ENCODE measurements at places on chromosomes 11 and 22.

DNA sequence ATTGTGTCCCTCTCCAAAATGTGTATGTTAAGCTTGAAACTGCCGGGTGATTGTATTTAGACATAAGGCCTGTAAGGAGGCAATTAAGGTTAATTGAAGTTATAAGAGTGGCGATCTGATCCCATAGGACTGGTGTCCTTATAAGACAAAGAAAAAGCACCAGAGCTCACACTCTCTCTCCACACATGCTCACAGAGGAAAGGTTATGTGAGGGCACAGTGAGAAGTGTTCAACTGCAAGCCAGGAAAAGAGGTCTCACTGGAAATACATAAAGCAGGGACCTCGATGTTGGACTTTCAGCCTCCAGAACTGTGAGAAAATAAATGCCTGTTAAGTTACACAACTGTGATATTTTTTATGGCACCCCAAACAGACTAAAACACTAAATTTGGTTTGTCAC lies 1233.8 kb upstream of the CNTN5 start:
- no peak for DNase-seq

DNA sequence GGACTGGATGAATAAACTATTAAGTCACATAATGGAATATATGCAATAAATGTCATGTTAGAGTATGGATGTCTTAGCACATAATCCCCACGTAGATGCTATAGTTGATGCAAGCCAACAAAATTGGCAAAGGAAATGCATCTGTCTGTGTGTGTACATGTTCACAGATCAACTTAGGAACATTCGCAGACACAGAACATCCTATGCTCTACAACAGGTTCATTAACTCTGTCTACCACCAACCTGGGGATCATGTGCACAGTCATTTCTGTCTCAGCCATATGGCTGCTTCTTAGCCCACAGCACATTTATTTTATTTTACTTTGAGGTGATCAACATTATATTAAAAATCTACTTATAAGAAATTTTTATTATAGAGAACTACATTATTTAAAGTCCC lies 4.9 kb downstream of the MSANTD4 start:
- DNase-seq, result no peak

DNA sequence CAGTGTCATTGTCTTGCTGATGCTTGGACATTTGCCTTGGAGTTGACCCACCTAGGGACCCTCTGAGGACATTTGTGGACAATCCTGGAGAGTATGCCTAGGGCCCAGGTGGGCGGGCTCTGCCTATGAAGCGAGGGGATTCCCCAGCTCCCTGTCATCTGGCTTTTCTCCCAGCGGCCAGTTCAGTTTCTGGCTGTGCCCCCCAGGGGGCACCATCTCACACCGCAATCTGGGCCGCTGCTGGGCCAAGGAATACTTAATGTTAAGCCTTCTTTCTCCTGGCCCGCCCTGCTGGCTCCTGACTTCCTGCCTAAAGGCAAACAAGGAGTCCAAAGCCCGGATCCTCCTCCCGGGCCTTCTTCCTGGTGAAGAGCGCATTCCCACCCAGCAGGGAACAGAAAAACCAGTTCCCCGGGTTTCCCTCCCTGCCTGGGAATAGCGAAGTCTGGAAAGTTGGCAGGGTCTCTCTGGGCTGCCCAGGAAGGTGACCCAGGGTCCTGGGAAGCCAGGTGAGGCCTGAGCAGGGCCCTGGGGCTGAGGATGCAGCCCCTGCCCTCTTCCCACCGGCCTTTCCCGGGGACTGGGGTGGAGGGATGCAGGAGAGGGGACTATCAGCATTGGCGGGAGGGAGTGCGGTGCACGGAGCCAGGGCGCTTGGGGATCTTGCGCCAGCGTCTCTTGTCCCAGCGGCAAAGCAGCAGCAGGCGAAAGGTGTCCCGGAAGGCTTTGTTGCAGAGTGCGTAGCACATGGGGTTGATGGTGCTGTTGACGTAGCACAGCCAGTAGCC lies 11.9 kb downstream of the CHRM1 start:
- peak; percentile 56 for DNase-seq

DNA sequence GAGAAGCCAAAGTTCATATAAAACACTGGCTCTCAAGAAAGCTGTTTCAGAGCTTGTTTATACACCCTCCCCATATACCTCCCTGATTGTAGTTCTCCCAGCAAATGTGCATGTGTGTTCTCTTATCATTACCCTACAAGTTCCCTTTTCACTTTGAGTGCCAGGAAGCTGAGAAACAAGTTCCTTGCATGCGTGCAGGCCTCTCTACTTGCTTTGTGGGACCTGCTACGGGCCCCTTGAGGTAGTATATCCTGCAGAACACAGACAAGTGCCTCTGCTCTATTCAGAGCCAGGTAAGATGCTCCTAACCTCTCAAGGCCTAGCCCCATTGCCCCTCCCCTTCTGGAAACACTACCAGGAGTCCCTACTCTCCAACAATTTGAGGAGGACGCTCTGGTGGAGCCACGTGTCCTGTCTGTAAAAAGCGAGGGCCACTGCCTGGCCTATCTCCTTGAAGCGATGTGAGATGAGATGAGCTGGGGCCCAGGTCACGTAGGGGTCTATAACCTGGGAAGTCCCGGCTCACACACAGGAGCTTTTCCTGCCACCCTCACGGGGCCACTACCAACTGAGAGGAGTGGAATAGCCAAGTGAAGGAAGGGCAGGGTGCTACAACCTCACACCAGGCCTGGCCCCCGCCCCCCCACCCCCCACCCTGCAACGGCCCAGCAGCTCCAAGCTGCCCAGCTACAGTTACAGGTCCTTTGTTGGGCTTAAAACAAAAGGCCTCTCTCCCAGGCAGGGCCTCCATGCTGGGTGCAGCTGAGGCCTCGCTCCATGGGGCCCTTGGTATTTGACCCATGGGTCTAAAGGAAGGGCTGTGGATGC lies 2.6 kb upstream of the ATP5MGL start:
- DNase-seq, result no peak

DNA sequence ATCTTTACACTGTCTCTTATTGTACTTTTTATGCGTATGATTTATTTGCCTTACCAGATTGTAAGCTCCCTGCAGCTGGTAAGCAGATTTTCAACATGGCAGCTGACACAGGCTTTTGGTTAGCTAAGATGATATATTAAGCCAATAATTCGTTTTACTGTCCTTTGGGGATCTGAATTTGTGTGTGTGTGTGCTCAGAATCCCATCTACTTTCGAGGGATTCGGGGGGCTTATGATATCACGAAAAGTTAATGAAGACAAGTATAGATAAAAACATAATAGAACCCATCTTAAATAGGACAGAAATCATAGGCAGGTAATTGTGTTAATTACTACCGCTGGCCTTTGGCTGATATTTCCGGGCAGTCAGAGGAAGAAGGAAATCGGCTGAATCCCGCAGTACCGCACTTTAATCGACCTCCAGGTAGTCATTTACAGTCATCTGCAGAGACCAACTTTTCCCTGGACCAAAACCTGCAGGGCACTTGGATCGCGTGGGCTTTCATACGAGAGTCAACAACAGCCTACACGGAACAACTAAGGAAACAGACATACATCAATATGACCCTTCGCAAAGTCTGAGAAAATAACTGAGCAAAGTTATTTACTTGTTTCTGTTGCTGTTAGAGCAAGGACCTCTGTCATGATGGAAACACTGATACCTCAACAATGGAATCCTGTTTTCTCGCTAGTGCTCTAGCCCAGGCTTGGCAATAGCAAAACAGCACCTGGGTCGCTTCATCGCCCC lies 802 bp downstream of the KBTBD3 start:
- DNase-seq, result peak; percentile 10

- DNase-seq, result no peak
Observed at GRCh38 chr11:107172996-107173395, 154.7 kb upstream of the GUCY1A2 start.

- DNase-seq, result no peak
Observed at GRCh38 chr22:24867323-24868022, 61.5 kb downstream of the SGSM1 start.

DNA sequence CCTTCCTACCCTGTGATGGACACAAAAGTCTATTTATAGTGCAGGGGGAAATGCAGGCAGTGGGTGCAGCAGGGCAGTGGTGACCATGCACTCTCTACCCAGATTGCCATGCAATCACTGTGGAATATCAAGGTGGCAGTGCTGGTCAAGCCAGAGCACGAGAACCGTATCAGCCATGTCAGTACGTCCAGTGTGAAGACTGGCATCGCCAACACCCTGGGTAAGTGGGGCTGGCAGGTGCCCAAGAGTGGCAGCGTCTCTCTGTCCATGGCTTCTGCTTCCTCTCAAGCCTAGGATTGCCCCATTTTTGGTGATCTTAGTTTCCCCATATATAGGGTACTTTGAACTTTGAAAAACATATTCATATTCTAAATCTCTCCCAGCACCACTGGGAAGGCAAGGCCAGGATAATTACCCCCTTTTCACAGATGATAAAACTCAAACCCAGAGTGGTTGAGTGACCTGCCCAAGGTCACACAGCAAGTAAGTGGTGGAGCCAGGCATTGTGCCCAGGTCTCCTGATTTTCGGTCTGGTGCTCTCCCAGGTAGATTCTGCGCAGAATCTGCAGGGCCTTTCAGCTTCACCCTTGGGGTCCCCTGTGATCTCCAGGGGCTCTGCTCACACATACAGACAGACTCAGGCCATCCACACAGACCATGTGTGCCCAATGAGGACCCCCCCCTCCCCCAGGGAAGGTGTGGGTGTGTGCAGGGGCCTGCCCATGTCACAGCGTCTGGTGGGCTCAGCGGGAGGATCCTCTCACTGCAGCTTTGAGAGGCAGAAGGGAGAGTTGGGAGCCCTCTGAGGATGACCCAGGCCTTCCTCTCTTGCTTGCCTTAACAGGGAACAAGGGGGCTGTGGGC lies 7.1 kb downstream of the INPPL1 start:
- no peak for DNase-seq

DNA sequence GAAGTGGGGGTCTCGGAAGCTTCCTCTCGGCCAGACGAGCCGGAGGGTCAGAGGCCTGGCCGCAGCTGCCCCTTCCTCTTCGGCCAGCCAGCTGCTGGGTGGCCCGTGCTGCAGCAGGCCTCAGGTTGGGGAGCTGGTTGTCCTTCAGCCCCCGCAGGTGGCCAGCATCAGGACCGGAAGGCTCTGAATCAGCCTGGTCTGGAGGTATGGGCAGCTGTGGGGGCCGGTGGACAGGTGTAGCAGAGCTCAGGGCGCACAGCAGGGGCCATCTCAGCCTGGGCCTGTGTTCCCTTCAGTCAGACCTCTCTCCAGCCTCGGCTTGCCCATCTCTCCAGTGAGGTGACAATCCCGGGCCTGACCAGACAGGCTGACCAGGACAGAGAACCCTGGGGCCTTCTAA lies 13.9 kb upstream of the TBX1 start:
- no peak for DNase-seq

GRCh38 chr11:453564-453963 lies 3.5 kb downstream of the PTDSS2 start:
- no peak for DNase-seq

DNA sequence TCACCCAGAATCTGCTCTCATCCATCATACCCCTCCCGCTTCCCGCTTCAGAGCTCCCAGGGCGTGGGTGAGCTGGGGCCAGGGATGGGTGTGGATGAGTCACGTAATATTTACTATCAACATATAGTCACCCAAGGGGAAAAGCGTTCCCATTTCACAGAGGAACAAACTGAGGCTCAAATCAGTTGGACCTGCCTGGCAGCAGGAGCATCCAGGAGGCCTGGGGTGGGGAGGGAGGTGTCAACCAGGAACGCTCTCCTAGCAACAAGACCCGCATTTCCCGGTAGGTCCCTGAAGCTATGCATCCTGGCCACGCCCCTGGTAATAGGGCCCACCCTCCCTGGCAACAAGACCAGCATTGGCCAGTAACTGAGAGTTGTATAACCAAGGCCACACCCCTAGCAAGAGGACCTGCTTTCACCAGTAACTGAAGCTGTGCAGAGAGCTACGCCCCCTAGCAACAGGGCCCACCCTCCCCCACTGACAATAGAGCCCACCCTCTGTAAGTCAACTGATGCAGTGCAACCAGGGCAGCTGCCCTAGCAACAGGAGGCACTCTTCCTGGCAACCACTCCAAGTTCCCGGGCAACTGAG lies 32.7 kb upstream of the TXNRD2 start:
- peak; percentile 25 for DNase-seq

GRCh38 chr11:117410861-117411710 lies 83.4 kb downstream of the CEP164 start:
- DNase-seq, result no peak

GRCh38 chr22:20230777-20231420 lies 37.2 kb downstream of the RTN4R start:
- no peak for DNase-seq

- no peak for DNase-seq
Observed at GRCh38 chr11:29310725-29311342, 706.0 kb downstream of the KCNA4 start.

DNA sequence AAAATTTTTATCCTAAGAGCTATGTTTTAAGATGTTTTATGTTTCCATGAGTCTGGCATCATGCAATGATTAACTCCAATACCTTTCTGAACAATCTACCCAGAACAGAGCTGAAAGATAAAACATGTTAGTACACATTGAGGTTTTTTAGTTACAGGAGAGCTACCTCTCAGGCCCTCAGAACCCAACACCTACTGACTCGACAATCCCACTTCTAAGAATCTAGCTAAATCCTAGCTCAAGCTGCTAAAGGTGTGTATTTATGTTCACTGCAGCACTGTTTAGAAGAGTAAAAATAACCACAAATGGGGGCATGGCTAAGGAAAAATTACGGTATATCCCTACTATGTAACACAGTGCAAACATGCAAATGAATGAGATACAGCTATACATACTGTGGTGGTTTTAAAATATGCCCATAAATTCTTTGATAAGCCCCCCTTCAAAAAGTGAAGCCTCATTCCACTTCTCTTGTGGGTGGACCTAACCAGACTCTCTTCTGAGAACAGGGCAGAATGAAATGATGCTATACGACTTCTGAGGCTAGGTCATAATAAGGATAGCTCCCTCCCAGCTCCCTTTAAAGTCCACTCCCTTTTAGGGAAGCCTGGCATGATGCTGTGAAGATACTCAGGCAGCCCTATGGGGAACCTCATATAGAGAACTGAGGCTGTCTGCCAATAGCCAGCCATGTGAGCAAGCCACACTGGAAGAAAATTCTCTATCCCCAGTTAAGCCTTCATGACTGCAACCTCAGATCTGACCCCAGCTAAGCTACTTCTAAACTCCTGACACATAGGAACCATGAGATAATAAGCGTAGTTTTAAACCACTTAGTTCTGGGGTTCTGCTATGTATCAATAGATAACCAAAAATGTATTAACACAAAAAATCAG lies 29.5 kb downstream of the TMEM123 start:
- DNase-seq, result no peak

- DNase-seq, result no peak
Observed at GRCh38 chr22:50056214-50056972, 1.7 kb downstream of the TTLL8 start.

DNA sequence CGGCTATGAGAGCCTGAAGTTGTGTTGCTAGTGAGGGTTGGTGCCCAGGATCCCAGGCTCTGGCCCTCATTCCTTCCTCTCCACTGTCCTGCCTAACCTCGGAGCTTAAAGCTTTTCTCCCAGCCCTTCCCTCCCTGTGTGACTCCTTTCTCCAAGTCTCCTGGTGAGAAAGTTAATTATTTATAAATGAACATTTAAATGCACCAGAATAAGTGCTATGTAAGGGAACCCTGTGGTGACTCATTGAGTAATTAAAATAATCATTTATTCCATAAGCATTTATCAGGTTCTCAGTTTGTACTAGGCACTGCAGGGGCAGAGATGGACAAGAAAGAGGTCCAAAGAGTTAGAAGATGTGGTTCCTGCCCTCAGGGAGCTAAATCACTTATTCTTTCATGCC lies 89.1 kb upstream of the ISX start:
- DNase-seq, result no peak

- peak; percentile 38 for DNase-seq
Observed at GRCh38 chr22:32142600-32142999, 16.5 kb downstream of the C22orf42 start.

All from activated CD4-positive, alpha-beta T cell treated with anti-CD3 and anti-CD28 coated beads for 36 hours (primary cell).